ENCODE measurements at places on chromosomes 3 and 15. TPM values are rescaled to one million over a fixed set of nuclear protein-coding genes. Genes with fewer than 3 reads are reported as not detected.

SMAD6 gene
- 63.9 TPM for total RNA-seq

GOLGA8J gene
- 0.22 TPM for total RNA-seq

PLSCR2 gene
- total RNA-seq, result not detected

VPS18 gene
- 21.9 TPM for total RNA-seq

KLF13 gene
- total RNA-seq, result 22.1 TPM

SLC30A4 gene
- total RNA-seq, result 1.1 TPM

SLC2A2 gene
- total RNA-seq, result not detected

CNTN3 gene
- total RNA-seq, result 2.6 TPM

ABCC5 gene
- total RNA-seq, result 32.0 TPM

CISH gene
- 0.86 TPM for total RNA-seq

MESP2 gene
- 0.26 TPM for total RNA-seq

SEC61A1 gene
- total RNA-seq, result 156 TPM

DNA sequence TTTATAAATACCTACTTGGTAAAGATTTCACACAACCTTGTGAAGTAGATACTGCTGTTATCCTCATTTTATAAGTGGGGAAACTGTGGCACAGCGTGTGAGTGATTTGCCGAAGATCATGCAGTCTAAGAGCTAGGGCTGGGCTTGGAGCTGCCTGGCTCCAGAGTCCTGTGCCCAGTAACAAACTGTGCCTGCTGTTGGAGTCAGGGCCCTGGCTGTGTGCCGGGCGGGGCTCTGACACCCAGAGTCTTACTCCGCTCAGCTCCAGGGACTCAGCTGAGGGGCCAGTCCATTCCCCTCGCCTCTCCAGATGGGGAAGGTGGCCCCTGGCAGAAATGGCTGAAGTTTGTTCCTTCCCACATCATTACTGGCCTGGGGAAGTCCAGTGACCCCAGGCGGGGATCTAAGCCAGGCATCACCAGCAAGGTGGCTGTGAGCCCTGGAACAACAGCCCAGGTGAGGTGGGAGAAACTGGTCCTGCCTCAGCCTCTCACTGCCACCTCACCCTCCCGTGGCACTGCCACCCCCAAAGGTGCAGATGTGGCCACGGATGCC, 17.3 kb upstream of the PLXNA1 start:
- DNase-seq, result no peak

DNA sequence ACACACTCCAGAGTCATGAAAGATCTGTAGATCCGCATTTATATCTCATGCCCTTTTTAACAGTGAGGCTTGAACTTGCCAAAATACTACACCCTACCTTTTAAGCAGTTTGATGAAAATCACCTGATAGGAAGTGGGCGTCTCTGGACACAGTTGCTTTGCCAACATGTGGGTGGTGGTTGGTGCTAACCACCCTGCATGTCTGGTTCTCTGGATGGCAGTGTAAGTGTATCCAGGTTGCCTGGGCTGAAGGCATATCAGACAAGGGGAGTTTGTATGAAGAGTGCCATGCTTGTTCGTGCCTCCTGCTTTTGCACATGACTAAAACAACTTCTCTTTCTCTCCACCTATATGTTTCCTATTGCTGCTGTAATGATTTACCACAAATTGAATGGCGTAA, 159.6 kb downstream of the GHSR start:
- no peak for DNase-seq

- no peak for DNase-seq
Measured at GRCh38 chr15:45129651-45130129, at the start of the genes DUOX1 and DUOXA1. Gene DUOX1, plus strand, starts transcription at chr15:45129994. Its CDS starts 1,973 bp downstream, at chr15:45131967. Gene DUOXA1, minus strand, starts transcription at chr15:45129879. Its CDS starts 6,865 bp downstream, at chr15:45123014.

GRCh38 chr3:88725440-88726165, 381.8 kb upstream of the EPHA3 start:
- no peak for DNase-seq

DNA sequence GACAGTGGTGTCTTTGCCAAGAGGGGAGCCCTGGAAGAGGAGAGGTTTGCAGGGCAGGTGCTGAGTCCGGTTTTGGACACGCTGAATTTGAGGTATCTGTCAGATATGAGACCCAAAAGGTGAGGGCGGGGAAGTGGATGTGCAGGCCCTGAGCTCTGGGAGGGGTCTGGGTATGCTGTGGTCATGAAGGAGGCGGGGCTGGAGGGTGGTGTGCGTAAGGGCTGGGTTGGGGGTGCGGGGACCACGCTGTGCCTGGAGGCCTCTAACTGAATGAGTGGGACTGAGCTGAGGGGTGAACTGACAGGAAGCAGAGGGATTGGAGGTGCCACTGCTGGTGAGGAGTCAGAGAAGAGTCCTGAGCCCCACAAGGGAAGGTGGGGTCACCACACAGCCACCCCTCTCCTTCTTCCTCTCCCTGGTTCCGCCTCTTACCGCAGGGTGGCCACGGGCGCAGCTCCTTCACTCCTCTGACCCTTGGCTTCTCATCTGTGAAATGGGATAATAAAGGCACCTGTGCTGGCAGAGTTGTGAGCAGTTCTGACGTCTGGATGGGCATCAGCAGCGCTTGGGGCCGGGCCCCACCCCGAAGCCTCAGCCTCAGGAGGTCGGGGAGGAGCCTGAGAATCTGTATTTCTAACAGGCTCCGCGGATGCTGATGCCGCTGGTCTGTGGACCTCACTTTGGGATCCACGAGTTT, 28.8 kb downstream of the PSTPIP1 start:
- no peak for DNase-seq

DNA sequence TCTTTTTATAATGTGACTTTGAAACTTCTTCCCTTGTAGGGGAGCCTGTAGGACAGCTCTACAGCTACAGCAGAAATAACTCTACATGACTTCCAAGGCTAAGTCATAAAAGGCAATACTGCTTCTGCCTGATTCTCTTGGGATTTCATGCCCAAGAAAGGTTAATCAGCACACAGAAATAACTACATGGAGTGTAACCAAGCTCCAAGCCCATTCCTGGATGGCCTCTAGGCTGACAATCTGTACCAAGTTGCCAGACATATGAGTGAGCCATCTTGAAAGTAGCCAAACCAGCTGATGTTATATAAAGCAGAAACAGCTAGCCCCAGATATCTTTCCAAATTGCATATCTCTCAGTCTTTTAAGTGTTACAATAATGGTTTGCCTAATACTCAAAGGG, 75.8 kb upstream of the OSTN start:
- DNase-seq, result no peak

- no peak for DNase-seq
Measured at GRCh38 chr3:154224366-154224765, 99.9 kb downstream of the DHX36 start.

DNA sequence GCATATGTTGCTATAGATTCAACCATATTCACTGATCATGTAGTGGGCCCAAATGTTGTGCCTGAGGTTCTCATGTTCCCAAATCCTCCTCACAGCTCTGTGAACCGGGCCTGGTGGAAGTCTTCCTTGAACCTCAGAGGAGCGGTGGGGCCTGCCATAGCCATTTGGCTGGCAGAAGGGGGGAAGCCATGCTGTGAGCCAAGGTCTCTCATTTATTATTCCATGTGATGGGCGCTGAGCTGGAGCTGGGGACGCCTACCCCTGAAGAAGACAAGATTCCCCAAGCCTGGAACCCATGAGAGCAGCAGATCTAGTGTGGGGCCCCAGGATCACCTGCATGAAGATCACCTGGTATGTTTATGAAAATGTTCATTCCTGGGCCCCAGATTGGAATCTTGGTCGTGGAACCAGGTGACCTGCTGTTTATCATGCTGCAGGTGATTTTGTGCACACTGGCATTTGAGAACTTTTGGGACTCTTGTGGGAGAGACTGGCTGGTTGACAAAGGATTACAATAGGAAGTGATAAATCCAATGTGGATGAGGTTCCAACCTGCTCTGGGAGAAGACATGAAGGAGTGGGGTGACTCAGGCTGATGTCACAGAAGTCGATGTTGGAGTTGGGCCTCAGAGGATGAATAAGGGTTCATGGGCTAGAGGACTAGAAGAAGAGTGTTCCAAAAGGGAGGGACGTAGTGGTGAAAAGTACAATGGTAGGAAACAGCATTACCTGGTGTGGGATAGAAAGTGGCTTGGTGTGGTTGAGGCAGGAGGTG, 102.1 kb downstream of the ASB7 start:
- DNase-seq, result no peak

DNA sequence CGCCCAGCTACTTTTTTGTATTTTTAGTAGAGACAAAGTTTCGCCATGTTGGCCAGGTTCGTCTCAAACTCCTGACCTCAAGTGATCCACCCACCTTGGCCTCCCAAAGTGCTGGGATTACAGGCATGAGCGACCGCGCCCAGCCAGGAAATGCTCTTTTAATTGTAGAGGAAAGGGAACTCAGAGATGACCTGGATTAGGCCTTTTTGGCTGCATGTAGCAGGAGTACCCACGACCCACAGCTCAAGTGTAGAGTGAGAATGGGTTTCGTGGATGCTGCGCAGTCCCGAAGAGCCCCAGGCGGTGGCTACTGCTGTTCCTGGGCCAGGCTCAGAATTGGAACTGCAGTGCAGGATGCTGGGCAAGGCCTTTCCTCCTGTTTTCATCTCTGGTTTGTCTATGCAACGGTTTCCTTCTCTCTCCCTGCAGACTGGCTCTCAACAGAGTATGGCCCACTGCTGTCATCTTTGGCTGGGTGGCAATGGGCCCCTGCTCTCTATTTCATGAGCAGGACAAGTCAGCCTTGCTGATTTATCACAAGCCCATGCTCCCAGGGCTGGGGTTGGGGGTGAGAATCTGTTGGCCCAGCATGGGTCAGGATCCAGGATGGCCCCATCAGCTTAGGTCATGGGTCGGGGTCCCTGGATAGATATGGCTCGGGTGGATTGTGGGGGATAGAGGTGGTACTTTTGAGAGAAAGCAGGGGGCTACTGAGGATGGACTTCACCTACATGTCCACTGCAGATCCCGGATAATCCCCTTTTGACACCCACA, 51.2 kb downstream of the GASK1A start:
- DNase-seq, result no peak

- DNase-seq, result no peak
Measured at GRCh38 chr3:47273564-47273963, 9.0 kb downstream of the KIF9 start.

GRCh38 chr3:94093151-94093550, 30.3 kb downstream of the NSUN3 start:
- no peak for DNase-seq

GRCh38 chr3:133840055-133840737, 34.6 kb downstream of the SRPRB start:
- no peak for DNase-seq

GRCh38 chr3:51375571-51375970, 9.5 kb upstream of the MANF start:
- DNase-seq, result no peak

GRCh38 chr3:24968036-24968435, 460.0 kb upstream of the RARB start:
- no peak for DNase-seq

DNA sequence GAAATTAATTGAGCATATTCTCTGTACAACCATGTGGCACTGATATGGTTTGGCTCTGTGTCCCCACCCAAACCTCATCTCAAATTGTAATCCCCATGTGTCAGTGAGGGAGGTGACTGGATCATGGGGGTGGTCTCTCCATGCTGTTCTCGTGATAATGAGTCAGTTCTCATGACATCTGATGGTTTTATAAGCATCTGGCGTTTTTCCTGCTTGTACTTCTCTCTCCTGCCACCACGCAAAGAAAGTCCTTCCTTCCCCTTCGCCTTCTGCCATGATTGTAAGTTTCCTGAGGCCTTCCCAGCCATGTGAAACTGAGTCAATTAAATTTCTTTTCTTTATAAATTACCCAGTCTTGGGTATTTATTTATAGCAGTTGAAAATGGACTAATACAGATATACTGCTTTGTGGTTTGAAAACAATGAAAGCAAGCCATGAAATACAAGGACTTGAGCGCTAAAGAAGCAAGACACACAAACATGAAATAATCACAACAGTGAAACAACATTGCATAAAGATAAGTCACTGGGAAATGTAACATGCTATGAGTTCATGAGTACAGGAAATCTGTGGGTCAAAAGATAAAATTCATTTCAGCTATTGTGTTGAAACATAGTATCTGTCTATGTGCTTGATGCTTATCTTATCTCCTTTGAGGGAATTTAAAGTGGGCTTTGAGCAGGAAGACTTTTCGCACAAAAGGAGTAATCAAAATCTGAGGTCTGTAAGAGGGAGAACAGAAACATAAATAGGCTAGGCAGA, 288.7 kb downstream of the GBE1 start:
- DNase-seq, result no peak

- no peak for DNase-seq
Measured at GRCh38 chr3:181839039-181839915, 127.6 kb downstream of the SOX2 start.

DNA sequence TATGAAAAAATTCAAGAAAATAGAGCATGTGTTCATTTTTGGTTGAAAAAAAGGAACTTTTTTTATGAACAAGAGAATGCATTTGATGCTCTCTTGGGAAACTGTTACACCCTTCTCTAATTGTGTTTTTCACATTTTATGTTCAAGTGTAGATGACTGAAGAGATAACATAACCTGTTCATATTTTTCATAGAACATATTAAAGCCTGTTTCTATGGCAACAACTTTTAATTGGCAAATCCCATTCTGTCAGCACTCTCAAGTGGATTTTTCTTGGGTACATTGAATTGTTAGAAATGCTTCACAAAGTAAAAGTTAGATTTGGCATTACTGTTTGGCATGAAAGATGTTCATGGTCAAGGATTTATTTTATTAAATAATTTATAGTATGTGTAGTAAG, 117.5 kb downstream of the MBNL1 start:
- DNase-seq, result no peak

- no peak for DNase-seq
Measured at GRCh38 chr3:112175037-112175436, 42.0 kb upstream of the GCSAM start.

GRCh38 chr15:69444686-69445085, 7.9 kb upstream of the RPLP1 start:
- no peak for DNase-seq

DNA sequence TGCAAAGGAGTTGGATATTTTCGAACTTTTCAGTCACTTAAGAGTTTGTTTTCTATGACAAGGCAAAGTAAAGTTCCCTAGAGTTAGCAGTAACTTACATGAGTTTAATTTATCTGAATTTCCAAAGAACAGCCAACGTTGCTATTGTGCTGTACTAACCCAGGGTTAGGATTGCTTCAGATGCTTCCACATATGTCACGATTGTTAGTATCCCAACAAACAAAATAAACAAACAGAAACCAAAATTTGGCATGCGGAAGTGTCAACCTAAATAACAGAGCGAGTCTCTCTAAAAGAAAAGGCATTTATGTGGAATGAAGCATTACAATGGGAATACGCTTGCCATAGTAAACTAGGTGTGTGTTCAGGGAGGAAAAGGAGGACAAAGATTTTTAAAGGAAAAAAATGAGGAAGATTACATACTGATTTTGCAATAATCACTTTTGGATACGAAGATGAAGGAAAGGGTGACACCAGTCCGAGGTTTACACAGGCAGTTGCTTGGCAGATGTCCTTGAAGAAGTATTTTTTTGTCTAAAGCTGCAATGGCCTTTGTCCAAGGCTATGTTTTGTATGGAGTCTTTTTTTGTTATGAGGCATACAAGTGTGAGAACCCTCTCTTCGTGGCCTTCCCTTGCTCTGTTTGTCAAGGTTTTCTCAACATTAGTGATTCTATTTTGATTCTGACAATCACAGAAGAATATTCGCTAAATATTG, 267.9 kb downstream of the GABRG3 start:
- DNase-seq, result no peak

- DNase-seq, result no peak
Measured at GRCh38 chr15:63797116-63797515, 36.6 kb downstream of the HERC1 start.

- no peak for DNase-seq
Measured at GRCh38 chr3:126275620-126275904, 81.6 kb downstream of the KLF15 start.

Data from A673 (cell line).